ENCODE measurements at places on chromosomes 6 and 20. TPM values are rescaled to one million over a fixed set of nuclear protein-coding genes. Genes with fewer than 3 reads are reported as not detected.

Gene GPR63
- 6.2 TPM for total RNA-seq

Gene TUBB2B
- total RNA-seq = 1,848 TPM

Gene TRAPPC3L
- not detected for total RNA-seq

Gene BPIFA3
- total RNA-seq = not detected

Gene NKX2-2
- total RNA-seq = not detected

Gene PRSS16
- 5.0 TPM for total RNA-seq

Gene PGC
- not detected for total RNA-seq

Gene NKX2-4
- total RNA-seq = not detected

Gene ZNF165
- 3.5 TPM for total RNA-seq

Gene GLP1R
- 0.87 TPM for total RNA-seq

Gene THBD
- 1.2 TPM for total RNA-seq

Gene RPS10
- total RNA-seq = 3,167 TPM

Gene DNMT3B
- 496 TPM for total RNA-seq

Gene MUC21
- total RNA-seq = not detected

Gene MAS1
- total RNA-seq = under 0.01 TPM

Gene SIRPG
- not detected for total RNA-seq

Gene GABRR2
- not detected for total RNA-seq

Gene PRR18
- 0.11 TPM for total RNA-seq

Gene ARMH2
- not detected for total RNA-seq

Gene ANGPT4
- total RNA-seq = 0.11 TPM

Gene TRDN
- total RNA-seq = 2.7 TPM

Gene EEF1A1
- 12,318 TPM for total RNA-seq

Gene HTR1B
- total RNA-seq = 0.31 TPM

Gene FOXF2
- total RNA-seq = 0.52 TPM

Gene GPR31
- not detected for total RNA-seq

Gene SRSF12
- 3.7 TPM for total RNA-seq

Gene BMP6
- 0.37 TPM for total RNA-seq

Gene SLC22A3
- 23.9 TPM for total RNA-seq

Gene DEFB121
- not detected for total RNA-seq

Gene CGAS
- 0.55 TPM for total RNA-seq

Gene IP6K3
- not detected for total RNA-seq

Gene TP53INP2
- 2.4 TPM for total RNA-seq

Gene KHDC1L
- 0.28 TPM for total RNA-seq

Gene C6orf163
- total RNA-seq = 0.87 TPM

Gene EYA4
- total RNA-seq = 0.10 TPM

Gene FNDC11
- 8.0 TPM for total RNA-seq

Gene SRMS
- 0.21 TPM for total RNA-seq

All from H7 (cell line).